ENCODE measurements at places on chromosomes 1 and 21. TPM values are rescaled to one million over a fixed set of nuclear protein-coding genes. Genes with fewer than 3 reads are reported as not detected.

SPRR4 gene
- not detected for total RNA-seq

HFM1 gene
- total RNA-seq: 0.46 TPM

PAQR6 gene
- 4.9 TPM for total RNA-seq

PPOX gene
- total RNA-seq: 21.6 TPM

NEGR1 gene
- 9.0 TPM for total RNA-seq

AGMAT gene
- total RNA-seq: 0.82 TPM

AIRE gene
- total RNA-seq: not detected

DNA sequence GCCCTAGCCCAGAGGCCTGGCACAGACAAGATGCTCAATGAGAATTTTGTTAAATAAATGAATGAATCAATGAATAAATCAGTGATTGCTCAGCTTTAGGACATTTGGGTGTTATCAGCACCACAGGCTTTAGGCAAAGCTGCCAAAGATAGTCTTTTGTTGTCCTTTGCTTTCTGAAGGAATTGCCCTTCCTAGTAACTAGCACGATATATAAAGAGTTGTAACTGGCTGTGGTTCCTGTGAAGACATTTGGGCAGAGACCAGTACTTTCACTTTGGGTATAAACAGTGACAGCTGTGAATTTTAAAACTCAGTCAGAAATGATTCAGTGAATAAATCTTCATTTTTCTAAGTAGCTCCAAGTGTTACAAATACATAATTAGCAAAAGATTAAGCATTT lies 13.3 kb downstream of the RNU5D-1 start:
- H3K4me3 ChIP-seq: no peak overlapping the region
- no peaks in the 10 kb centered on the region for H3K36me3 ChIP-seq
- peaks cover 8% of the 10 kb centered on the region for H3K27me3 ChIP-seq
- no peak overlapping the region for H3K27ac ChIP-seq

DNA sequence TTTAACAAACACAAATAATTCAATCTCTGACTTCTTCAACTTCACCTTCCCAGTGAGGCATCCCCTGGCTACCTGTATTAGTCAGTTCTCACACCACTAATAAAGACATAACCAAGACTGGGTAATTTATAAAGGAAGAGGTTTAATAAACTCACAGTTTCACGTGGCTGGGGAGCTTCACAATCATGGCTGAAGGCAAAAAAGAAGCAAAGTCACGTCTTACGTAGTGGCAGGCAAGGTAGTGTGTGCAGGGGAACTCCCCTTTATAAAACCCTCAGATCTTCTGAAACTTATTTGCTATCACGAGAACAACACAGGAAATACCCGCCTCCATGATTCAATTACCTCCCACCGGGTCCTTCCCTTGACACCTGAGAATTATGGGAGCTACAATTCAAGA lies 478.5 kb downstream of the ADGRL2 start:
- DNase-seq: no peak
- no peaks in the 10 kb centered on the region for H3K27me3 ChIP-seq
- H3K36me3 ChIP-seq: peaks cover 2% of the 10 kb centered on the region

GRCh38 chr1:41239988-41240610 lies 2.0 kb downstream of the SCMH1 start:
- DNase-seq: no peak
- no peaks in the 10 kb centered on the region for H3K27me3 ChIP-seq
- peak overlapping the region; percentile 90 for H3K27ac ChIP-seq
- H3K4me3 ChIP-seq: peak overlapping the region; percentile 74
- peaks cover 28% of the 10 kb centered on the region for H3K4me1 ChIP-seq

DNA sequence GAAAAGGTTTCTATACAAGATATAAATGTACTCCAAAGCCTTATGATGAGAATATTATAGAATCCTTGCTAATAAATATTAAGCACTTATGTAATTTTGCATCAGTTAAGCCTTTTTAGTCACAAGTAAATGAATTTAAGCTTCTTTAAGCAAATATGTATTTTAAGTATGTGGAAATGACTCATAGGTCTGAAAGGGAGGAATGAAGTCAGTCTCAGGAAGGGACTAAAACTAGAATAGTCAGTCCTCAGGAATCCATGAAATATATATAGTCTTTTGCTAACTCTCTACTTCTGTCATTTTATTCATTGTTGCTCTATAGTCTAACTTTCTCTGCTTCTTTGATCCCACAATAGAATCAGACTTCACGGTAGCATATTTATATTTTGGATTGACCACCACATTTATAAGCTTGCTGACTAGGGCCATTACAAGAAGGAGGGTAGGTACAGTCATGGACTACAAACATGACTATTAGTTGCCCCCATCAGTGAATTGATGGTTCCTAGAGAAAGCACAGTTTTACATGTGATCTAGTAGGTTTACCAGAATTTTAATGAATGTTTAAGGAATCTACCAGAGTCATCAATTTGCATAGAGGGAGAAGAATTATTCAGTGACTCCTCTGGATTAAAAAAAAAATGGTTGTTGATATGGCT lies 20.2 kb upstream of the RABGGTB start:
- peaks cover 33% of the 10 kb centered on the region for H3K4me1 ChIP-seq
- peak overlapping the region; percentile 96 for H3K27ac ChIP-seq

DNA sequence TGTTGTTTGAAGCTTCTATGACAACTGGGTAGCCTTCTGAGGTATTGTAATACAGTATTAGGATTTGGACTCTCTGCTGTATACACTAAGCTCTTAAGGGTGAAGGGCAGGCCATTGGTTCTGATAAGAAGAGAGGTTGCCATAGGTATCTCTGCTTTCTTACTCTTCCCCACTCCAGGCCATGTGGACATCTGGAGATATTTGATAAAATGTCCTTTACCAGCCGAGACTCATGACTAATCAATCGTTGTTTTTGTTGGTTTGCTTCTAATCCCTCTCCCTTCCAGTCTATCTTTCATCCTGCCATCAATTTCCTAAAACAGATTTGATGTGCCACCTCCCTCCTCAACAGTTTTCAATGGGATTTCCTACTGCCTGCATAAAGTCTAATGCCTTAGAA lies 64.6 kb upstream of the WDR26 start:
- H3K4me1 ChIP-seq: peaks cover 52% of the 10 kb centered on the region
- H3K27me3 ChIP-seq: no peaks in the 10 kb centered on the region
- H3K4me3 ChIP-seq: no peak overlapping the region
- no peak overlapping the region for H3K27ac ChIP-seq
- H3K36me3 ChIP-seq: no peaks in the 10 kb centered on the region

GRCh38 chr1:188822248-188822647 lies 1655.4 kb downstream of the BRINP3 start:
- peaks cover under 1% of the 10 kb centered on the region for H3K27me3 ChIP-seq
- H3K36me3 ChIP-seq: no peaks in the 10 kb centered on the region
- H3K4me1 ChIP-seq: peaks cover 7% of the 10 kb centered on the region
- H3K27ac ChIP-seq: no peak overlapping the region

GRCh38 chr1:210751911-210752310 lies 382.0 kb downstream of the KCNH1 start:
- no peaks in the 10 kb centered on the region for H3K27me3 ChIP-seq
- H3K36me3 ChIP-seq: no peaks in the 10 kb centered on the region
- H3K4me1 ChIP-seq: no peaks in the 10 kb centered on the region
- no peak overlapping the region for H3K4me3 ChIP-seq

DNA sequence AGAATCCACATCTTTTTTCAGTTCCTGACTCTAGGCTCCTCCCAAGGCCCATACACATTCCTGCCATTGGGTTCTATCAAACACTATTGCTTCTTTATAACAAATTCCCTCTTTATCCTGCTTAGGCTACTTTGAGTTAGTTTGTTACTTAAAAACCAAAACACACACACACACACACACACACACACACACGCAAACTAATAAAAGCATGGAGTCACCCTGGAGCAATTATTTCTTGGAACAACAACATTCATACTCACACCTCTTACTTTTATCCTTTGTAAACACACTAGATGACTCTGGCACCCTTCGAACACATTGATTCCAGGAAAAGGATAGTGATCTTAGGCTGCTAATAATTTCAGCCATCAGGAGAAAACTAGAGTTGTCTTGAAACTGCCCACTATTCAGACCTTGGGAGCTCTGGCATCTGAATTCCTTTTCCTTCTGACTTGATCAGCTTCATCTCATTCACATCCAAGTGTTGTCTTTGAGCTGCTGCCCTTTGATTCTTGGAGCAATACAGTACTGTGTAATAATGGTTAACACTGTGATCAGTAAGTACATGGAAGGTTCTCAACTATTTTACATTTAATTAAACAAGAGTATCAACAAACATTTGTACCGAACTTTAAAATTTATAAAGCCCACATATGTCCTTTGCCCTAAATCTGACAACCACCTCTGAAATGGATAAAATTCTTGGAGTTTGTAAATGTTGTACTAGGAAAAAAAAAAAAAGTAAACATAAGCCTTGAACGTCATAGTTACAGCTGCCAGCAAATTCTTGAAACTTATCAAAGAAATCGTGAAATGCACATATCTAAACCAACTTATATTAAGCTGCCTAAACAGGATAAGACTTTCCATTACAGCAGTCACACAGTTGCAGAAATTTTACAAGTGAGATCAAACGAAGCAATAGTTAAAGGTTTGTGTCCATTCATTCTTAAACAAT lies 2.8 kb upstream of the SEC22B start:
- peak overlapping the region; percentile 49 for H3K27ac ChIP-seq
- H3K4me3 ChIP-seq: no peak overlapping the region
- peaks cover 3% of the 10 kb centered on the region for H3K36me3 ChIP-seq

- no peak within 1 kb of the TSS for H3K27ac ChIP-seq
- DNase-seq: peak; percentile 100
- no peaks in the 10 kb centered on the region for H3K36me3 ChIP-seq
- H3K4me3 ChIP-seq: no peak within 1 kb of the TSS
Observed at GRCh38 chr1:16613185-16614147, at the start of gene NBPF1. Gene NBPF1 (minus strand): TSS chr1:16613564.

- no peak for DNase-seq
- H3K27me3 ChIP-seq: no peaks in the 10 kb centered on the region
- H3K4me1 ChIP-seq: peaks cover 41% of the 10 kb centered on the region
- no peak overlapping the region for H3K27ac ChIP-seq
- peaks cover 17% of the 10 kb centered on the region for H3K36me3 ChIP-seq
- H3K4me3 ChIP-seq: no peak overlapping the region
Observed at GRCh38 chr1:115121793-115122192, 32.5 kb upstream of the TSPAN2 start.

DNA sequence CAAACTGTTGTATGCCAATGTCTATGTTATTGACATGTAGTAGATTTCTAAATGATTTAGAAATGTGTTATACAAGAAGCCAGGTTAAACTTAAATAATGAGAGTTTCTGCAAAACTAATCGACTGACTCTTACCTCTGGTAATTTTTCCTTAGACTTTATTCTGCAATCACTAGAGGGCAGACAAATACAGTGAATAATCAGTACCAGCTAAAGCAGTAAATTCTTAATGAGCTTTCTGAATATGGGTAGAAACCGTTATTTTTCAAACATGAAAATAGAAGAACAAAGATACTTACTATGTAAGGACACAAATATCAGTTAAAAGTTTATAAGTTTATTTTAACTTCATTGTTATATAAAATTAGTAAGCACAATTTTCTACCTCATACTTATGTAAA lies 97.9 kb upstream of the RGS1 start:
- H3K4me3 ChIP-seq: no peak overlapping the region
- no peaks in the 10 kb centered on the region for H3K27me3 ChIP-seq
- H3K4me1 ChIP-seq: peaks cover 4% of the 10 kb centered on the region
- no peak overlapping the region for H3K27ac ChIP-seq
- no peak for DNase-seq
- no peaks in the 10 kb centered on the region for H3K36me3 ChIP-seq

GRCh38 chr1:27300341-27301051 lies 21.5 kb upstream of the TMEM222 start:
- no peak overlapping the region for H3K4me3 ChIP-seq
- peak overlapping the region; percentile 93 for H3K27ac ChIP-seq
- no peaks in the 10 kb centered on the region for H3K27me3 ChIP-seq
- peaks cover 7% of the 10 kb centered on the region for H3K36me3 ChIP-seq

- no peak overlapping the region for H3K4me3 ChIP-seq
- peaks cover 2% of the 10 kb centered on the region for H3K36me3 ChIP-seq
- H3K27me3 ChIP-seq: peaks cover 10% of the 10 kb centered on the region
- H3K27ac ChIP-seq: peak overlapping the region; percentile 55
- H3K4me1 ChIP-seq: peaks cover 15% of the 10 kb centered on the region
- DNase-seq: no peak
Observed at GRCh38 chr21:46135782-46136395, 19.5 kb downstream of the FTCD start.

- peak; percentile 95 for DNase-seq
- H3K27ac ChIP-seq: no peak overlapping the region
- H3K36me3 ChIP-seq: peaks cover 1% of the 10 kb centered on the region
- peak overlapping the region; percentile 71 for H3K4me3 ChIP-seq
- H3K4me1 ChIP-seq: peaks cover 8% of the 10 kb centered on the region
Observed at GRCh38 chr1:7704214-7705047, 66.7 kb upstream of the VAMP3 start.

DNA sequence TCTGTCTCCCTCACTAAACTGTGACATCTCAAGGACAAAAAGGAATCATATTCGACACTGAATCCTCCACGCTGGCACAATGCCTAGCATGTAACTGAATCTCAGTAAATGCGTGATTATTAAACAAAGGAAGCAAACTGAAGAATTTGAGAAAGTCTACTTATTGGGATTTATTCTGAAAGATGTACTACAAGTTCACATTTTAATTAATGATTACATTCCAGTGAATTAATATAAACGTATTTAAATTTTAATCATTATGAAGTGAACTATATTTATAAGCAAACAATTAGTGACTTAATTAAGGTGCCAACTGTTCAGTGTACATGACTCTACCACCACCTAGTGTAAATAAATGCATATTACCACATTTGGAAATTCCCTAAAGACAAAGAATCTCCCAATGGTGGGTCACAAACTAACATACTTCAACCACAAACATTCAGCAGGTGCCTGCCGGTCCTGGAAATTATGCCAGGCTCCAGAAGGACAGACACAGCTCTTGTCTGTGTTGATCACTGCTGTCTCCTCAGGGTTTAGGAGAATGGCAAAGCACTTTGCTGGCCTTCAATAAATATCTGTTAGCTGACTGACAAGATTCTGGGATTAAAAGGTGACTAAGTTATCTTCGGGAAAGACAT lies 56.3 kb downstream of the SMYD3 start:
- H3K27me3 ChIP-seq: no peaks in the 10 kb centered on the region
- DNase-seq: no peak
- no peak overlapping the region for H3K27ac ChIP-seq

DNA sequence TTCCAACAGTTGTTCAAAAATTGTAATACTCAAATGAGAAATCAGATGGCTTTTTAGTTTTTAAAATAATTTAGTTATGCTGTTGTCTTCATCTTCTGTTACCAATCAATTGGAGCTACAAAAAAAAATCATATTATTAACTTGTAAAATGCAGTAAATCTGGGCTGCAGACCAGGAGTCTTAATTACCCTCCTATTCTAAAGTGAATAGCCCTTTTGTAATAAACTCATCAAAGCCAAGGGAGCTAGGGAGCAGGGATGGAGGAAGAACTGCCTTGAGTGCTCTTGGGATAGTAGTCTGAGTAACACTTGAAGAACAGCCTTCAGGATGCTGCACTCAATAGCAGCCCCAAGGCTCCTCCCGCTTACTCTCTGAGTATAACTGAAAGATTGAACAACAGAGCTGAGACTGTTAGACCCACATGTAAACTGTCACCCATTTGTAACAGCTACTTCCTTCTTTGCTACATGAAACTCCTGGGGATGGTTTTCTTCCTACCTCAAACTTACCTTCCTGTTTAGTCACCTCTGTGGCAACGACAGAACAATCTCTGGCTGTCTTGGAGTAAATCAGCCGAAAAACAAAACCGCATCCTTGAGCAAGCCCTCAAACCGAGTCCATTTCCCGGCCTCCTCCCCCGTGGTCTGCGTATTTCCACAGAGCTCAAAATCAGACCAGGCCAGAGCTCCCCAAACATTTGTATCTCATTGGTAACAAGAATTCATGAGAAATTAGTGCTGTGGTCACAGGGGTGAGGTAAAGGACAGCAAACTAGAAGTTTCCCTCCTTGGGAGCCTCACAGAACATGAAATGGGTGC lies 55.9 kb downstream of the CD58 start:
- DNase-seq: no peak
- H3K36me3 ChIP-seq: peaks cover 4% of the 10 kb centered on the region
- H3K27me3 ChIP-seq: no peaks in the 10 kb centered on the region
- peaks cover 3% of the 10 kb centered on the region for H3K4me1 ChIP-seq
- no peak overlapping the region for H3K4me3 ChIP-seq

All from chondrocyte (in vitro differentiated cells).